ENCODE measurements at places on chromosomes 11 and 22. TPM values are rescaled to one million over a fixed set of nuclear protein-coding genes. Genes with fewer than 3 reads are reported as not detected.

GRCh38 chr11:107999759-108000455, 8.8 kb upstream of the CUL5 start:
- DNase-seq, result peak; percentile 10

DNA sequence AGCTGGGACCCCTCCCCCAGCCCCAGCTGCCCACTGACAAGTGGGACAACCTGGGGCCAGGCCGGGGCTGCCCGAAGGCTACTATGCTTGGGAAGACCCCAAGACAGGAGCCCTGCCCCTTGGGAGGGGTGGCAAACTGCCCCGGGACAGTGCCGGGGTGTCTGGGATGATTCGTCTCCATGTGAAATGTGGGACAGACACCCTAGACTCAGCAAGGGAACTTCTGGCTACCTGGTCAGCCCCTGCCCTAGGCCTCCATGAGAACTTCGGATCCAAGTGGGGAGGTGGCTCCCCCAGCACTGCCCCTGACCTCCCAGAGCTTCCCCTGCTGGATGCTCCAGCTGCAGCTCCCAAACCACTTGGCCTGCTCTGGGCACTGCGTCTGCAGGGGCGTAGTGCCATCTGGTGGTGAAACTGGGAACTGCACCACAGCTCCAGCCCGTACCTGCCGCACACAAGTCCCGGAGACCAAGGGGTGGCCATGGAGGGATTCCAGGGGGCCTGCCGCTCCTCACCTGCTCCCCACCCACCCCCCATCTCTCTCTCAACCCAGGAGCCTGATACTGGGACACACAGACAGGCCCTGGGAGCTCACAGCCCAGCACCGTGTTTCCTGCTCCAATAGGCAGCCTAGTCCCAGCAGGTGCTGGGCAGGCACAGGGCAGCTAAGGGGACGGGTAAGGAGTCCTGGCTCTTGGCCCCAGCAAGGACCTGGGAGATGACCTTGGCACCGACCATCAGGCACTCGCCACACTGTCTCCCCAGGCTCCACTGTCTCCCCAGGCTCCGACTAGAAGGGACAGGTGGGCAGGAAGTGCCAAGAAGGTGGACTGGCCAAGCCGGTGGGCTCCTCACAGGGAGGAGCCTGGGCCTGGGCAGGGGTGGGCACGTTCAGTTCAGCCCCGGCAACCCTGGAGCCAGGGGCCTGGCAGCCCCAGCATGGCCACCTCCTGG, 194.1 kb downstream of the IGLL1 start:
- DNase-seq, result peak; percentile 27

- DNase-seq, result peak; percentile 73
Observed at GRCh38 chr11:20022363-20023081, 137.8 kb downstream of the DBX1 start.

DNA sequence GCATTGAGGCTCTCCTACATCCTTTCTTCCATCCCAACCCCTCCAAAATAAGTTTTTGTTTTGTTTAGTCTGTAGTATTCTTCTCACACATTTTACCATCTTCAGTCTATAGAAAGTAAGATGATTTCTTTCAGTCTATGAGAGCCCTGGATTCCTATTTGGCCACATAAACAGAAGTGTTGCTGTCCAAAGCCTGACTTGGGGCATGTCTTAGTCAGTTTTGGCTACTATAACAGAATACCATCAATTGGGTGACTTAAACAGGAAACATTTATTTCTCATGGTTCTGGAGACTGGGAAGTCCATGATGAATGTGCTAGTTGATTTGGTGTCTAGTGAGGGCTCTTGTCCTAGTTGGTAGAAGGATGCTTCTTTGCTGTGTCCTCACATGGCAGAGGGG, 146.8 kb upstream of the DDI1 start:
- DNase-seq, result no peak

CHRM1 gene
- not detected for total RNA-seq

ASCL3 gene
- total RNA-seq, result not detected

GRCh38 chr11:61121192-61121831, 19.0 kb downstream of the CD5 start:
- no peak for DNase-seq

DNA sequence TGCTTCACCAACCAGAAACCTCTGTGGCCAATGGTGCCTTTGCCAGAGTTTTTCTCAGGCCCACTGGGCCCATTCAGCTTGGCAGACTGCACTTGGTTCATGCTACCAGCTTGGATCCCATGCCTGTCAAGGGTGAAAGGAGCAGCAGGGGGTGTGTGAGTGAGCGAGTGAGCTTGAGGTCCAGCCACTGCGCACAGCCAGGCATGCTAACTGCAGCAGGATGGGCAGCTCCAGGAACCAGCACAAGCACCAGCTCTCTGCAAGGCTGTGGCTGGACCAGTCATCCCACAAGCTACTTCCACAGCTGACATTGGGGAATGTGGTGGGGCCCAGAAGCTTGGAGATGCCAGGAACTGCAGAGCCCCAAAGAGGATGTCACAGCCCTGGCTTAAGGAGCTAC, 40.8 kb downstream of the DDIAS start:
- no peak for DNase-seq

GRCh38 chr22:26552466-26552865, 37.5 kb downstream of the TPST2 start:
- DNase-seq, result no peak

- DNase-seq, result no peak
Observed at GRCh38 chr11:104365676-104366075, 201.7 kb upstream of the PDGFD start.

INPP5J gene
- total RNA-seq, result 0.35 TPM

DNA sequence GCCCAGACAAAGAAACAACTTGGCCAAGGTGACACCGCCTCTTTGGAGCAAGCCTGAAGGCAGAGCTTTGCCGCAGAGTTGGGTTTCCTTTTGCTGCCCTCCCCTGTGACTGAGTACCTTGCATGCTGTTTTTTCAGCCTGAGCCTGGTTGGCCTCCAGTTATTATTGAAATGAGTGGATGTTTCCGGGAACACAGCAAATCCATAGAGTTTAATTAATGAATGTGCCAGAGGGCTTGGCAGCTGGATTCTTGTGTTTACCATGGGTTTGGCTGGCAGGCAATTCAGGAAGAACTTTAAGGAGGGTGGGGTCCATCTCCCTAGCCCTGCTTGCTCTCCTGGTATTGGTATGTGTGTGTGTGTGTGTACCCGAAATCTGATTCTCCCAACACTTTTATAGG, 65.6 kb upstream of the CRYBB3 start:
- no peak for DNase-seq

ZNF214 gene
- 0.44 TPM for total RNA-seq

DNA sequence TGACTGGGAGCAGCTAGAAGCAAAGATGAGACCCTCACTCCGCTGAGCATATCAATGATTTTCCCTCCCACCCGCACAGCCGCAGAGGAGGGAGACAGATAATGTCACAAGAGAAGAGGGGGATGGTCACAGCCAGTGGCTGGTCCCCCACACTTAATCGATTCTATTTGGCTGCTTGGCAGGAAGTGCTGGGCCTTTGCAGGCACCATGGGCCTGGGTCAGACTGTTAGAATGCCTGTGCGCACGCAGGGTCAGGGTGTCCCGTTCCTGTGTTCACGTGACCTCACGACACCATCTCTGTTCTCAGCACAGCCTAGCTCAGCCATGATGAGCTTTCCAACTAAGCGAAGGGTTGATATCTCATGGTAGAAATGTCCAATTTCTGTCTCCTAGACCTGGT, 107.0 kb downstream of the MYO18B start:
- no peak for DNase-seq

DNA sequence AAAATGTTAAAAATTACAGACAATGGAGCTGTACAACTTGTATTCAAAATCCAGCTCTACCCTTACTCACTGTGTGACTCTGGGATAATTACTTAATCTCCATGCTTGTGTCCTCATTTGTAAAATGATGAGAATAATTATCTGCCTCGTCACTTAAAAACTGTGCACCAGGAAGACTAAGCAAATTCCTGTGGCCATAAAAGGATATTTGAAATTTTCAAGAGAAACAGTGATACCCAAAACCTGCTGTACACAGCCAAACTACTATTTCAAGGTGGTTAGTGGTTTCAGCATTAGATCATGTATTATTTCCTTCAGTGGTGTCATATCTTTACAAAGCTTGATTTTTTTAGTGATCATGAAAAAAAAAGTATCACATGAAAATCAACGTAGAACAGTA, 136.9 kb downstream of the METTL15 start:
- DNase-seq, result no peak

LRRC4C gene
- not detected for total RNA-seq

GRCh38 chr11:127670374-127671119, 670.0 kb upstream of the KIRREL3 start:
- DNase-seq, result no peak

- no peak for DNase-seq
Observed at GRCh38 chr11:69650832-69651344, 9.9 kb downstream of the CCND1 start.

DNA sequence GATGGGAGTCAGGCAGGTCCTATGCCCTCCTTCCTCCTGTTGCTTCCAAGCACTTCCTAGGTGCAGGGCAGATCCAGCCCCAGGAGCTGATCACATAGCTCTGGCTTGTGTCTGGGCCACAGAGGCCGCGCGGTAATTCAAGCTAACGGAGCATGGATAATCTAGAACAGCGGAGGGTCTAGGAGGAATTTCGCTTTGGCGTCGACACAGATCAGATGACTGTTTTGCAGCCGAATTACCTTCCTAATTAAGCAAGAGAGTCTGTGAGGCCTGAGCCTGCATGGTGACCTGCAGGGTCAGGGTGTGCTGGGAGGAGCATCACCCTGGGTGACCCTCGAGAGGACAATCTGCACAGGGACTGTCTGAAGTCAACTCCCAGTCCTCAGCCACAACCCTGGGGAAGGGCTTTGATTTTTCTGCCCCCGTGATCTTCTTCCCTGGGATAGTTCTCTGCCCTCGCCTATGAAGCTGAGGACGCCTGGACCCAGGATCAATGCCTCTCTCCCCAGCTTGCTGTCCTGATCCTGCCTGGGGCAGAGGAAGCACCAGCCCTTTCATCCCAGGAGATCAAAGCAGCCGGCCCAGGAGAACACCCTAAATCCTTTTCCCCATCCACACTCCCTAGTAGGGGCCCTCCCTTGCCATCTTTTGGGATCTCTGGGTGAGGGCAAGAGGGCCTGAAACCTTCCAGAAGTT, 11.0 kb downstream of the NECTIN1 start:
- no peak for DNase-seq

GRCh38 chr11:95850137-95850536, 59.8 kb downstream of the CEP57 start:
- DNase-seq, result no peak

DNA sequence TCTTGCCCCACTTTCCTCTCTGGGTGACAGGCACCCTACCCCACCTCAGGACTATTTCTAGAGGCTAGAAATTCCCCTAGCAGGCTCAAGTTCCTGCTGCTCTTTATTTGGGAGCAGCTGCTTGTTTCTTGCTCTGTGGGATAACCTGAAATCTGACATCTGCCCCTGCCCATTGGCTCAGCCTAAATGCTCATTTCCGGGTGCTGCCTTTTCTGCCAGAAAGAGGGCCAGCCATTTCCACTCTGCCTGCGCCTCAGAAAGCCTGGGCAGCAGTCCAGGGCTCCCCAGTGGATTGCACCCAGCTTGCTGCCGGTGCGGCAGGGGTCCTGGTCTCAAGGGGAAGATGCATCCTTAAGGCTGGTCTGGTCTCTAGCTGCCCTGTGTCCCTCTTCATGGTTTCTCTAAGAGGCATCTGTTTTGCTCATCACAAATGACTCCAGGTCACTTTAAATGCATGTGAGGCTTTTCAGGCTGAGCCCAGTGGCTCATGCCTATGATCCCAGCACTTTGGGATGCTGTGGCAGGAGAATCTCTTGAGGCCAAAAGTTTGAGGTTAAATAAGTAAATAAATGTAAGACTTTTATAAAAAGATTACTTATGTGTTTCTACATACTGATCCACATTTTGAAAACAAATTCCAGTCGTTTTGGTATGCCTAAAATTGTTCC, 10.3 kb upstream of the PNPLA5 start:
- no peak for DNase-seq

SAA2 gene
- 0.87 TPM for total RNA-seq

ZNF215 gene
- total RNA-seq, result 3.7 TPM

CAPRIN1 gene
- 211 TPM for total RNA-seq

GRCh38 chr11:2409611-2410468, 9.3 kb downstream of the TSSC4 start:
- no peak for DNase-seq

GRCh38 chr11:123188508-123189165, 6.4 kb downstream of the CLMP start:
- DNase-seq, result peak; percentile 20

DNA sequence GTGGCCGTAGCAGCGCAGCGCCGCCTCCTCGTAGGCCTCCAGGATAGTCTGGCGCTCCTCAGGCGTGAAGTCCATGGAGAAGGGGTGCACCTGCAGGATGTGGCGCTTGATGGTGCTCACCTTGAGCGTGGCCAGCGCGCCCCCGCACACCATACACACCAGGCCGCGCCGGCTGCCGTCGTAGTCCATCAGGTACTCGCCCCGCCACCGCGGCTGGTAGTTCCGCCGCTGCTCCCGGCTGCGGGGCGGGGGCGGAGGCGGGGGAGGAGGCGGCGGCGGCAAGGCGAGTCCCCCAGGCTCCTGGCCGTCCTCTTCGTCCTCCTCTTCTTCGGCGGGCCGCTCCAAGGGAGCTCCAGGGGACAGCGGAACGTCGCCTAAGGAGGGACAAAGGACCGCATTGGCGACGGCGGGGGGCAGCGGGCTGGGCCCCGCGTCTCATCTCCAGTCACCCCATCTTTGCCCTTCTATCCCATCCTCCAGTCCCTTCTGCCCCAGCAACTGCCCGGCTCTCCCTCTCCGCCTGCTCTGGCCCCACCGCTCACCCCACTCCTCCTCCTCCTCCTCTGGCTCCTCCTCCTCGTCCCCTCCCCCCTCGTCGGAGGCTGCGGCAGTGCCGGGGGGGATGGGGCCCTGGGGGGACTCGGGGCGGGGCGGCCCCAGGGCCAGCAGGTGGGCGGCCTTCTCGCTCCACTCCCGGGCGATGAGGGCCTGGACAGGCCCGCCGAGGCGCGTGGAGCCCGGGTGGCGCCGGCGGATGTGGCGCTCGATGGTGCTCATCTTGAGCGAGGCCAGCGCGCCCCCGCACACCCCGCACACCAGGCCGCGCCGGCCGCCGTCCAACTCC, 4.9 kb downstream of the ZFTA start:
- DNase-seq, result no peak

Data from glomerular endothelial cell (primary cell).